ENCODE measurements at places on chromosomes 12 and 14.

DNA sequence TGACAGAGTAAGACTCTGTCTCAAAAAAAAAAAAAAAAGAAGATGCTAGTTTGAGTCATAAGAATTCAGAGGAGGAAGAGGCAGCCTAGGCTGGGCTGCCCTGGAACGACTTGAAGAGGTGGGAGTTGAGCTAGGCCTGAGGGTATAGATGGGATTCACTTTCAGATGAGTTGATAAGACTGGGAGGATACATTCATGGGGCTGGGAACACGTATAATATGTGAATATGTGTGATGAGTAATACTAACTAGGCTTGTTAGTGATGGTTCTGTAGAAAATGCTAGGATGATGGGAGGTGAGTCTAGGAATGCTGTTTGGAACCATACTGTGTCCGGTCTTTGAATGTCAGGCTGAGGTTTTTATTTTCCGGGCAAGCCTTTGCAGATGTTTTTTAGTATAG lies 9.0 kb downstream of the PLEKHA5 start:
- no peak for DNase-seq

- DNase-seq: no peak
These were observed 29.6 kb downstream of the PMCH start for GRCh38 chr12:102167821-102168604.

DNA sequence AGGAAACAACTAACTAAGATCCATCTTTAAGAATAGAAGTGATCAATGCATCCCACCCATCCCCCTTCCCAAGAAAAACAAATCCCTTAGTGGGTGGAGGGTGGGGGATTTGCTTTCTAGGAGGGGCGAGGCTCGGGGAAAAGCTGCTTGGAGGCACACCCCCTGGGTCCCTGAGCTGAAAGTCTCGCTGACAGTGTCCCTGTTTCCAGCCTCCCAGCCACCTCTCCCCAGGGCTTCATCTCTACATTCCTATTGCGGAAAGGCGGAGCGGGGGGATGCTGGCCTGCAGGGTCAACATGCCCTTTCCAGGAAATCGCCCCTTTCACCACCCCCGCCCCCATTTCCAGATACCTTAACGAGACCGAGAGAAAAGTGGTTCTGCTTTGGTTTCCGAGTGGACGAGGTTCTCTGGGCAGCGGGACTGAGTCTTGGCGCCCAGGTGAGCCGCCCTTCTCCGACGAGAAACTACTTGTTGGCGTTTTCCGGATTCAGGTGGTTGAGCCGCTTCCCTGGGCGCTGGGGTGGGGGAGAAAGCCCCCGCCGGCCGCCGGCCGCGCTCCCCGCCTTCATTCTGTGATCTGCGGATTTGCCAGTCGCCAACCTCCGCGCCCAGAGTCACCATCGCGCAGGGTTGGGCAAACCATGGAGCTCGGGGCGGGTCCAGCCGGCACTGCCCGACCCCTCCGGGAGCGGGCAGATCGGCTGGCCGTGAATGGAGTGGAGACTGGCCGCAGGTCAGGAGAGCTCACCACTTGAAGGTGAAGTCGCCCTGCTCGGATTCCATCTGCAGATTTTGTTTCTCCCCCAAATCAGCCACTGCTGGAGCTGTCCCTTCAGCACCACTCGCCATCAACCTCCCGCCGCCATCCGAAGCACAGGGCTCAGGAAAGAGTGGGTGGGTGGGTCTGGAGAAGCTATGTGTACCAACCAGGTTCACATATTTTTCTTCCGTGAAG lies 505 bp downstream of the KCNC2 start:
- DNase-seq: no peak

DNA sequence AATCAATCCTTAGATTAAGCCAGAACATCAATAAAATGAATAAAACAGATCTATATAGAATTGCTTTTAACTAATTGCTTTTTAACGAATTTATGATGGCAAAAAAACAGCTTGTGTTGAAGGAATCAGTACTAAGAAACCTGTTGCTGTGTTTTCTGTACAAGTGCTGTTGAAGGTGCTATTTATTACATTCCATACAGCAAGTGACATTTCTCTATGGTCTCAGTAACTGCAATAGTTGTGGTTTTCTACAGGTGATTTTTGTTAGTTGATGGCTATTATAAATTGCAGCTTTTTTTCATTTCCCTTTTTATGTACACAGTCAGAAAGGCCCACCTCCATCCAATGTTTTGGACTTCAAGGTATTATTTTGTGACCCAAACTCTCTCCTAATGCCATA lies 56.6 kb downstream of the SLC2A13 start:
- DNase-seq: no peak

DNA sequence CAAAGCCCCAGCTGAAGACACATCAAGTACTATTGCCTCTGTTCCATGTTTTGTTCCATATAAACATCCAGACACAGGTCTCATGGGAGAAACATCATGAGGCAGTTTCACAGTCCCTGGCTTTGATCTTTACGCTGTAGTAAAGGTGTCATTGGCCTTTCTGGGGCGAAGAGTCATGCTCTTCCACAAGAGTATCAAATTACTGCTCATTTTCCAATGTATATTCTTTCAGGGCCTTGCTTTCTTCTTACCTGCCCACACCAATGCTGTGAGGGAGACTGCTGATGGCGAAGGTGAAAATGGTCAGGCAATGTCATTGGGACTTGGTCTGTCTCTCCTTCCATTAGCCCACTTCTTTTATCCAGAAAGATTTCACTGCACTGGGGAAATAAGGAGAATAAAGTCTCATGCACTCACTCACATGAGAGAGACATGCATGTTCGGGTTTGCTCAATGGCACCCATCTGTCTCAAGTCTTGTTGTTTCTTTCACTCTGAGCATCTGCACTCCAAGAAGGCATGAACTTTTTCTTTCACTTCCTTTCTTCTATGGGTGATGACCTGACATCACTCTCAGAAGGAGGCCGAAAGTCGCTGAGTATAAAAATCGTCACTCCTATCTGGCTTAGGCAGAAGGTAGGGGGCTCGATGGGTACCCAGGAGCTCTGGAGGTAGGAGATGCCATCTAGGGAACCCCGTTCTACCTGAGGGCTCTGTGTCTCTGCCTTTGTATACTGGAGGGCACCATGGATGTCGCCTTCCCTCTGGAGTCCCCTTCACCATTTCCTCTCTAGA lies 1.3 kb upstream of the JDP2 start:
- no peak for DNase-seq

GRCh38 chr14:75427482-75428229 lies at the start of gene JDP2:
TSS of gene JDP2 (plus strand) at chr14:75428022. CDS start at chr14:75437921, 9,899 bp downstream.
- DNase-seq: peak; percentile 98

GRCh38 chr12:109304485-109304884 lies 4.6 kb downstream of the FOXN4 start:
- no peak for DNase-seq

- DNase-seq: peak; percentile 88
These were observed 2.2 kb downstream of the SCARB1 start for GRCh38 chr12:124861492-124861891.

GRCh38 chr12:75505706-75506312 lies 5.6 kb downstream of the KRR1 start:
- DNase-seq: no peak

GRCh38 chr14:66650491-66650911 lies 142.6 kb downstream of the GPHN start:
- no peak for DNase-seq

DNA sequence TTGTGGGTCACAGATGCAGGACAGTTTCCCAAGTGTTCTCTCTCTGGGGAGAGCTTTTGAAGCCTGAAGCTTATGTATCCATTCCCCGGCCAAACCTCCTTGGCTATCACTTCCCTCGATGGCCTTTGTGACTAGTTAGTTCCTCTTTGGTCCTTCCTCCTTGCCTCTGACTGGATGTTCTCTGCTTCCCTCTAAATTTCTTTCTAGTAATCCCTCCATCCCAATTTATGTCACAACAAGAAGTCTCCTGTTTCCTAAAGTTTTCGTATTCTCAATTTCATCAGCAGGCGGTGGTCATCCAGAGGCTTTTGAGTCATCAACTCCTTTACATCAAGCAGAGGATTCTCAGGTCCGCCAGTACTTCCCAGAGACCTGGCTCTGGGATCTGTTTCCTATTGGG lies 27.5 kb downstream of the A2ML1 start:
- no peak for DNase-seq

DNA sequence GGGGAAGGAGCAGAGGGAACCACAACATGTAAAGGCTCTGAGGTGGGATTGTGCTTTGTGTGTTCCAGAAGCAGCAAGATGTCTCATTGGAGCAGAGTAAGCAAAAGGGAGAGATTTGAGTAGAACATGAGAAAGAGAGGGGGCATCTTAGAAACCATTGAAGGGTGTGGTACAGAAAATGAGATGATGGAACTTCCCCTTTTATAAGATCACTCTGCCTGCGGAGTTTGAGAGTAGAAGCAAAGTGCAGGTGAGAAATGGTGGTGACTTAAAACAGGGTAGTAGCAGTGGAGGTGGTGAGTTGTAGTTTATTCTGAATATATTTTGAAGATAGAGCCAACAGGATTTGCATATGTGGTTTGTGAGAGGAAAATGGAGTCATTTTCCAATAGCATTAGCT lies 56.0 kb downstream of the FBXO34 start:
- no peak for DNase-seq

GRCh38 chr12:123571343-123571813 lies 13.0 kb upstream of the TMED2 start:
- peak; percentile 65 for DNase-seq

- DNase-seq: no peak
These were observed 100.0 kb downstream of the ARF6 start for GRCh38 chr14:49992901-49993339.

GRCh38 chr14:67444395-67444794 lies 32.4 kb upstream of the PLEK2 start:
- DNase-seq: no peak

Measured in Right ventricle myocardium superior (tissue), 1 donor.